ENCODE measurements at places on chromosomes 2 and 18. TPM values are rescaled to one million over a fixed set of nuclear protein-coding genes. Genes with fewer than 3 reads are reported as not detected.

The CCDC148 gene
- 2.0 TPM for total RNA-seq

The DSEL gene
- 17.1 TPM for total RNA-seq

The UGT1A5 gene
- total RNA-seq = not detected

The PLGLB2 gene
- 0.87 TPM for total RNA-seq

The NEMP2 gene
- total RNA-seq = 2.1 TPM

The IL1RL1 gene
- total RNA-seq = 7.6 TPM

The SERPINB11 gene
- total RNA-seq = not detected

The GALNT14 gene
- 0.21 TPM for total RNA-seq

The COL5A2 gene
- total RNA-seq = 34.7 TPM

The GALNT13 gene
- total RNA-seq = 3.1 TPM

The KYNU gene
- 4.8 TPM for total RNA-seq

GRCh38 chr2:230453006-230453405 is 37.0 kb downstream of the SP100 start:
- no peak for DNase-seq

DNA sequence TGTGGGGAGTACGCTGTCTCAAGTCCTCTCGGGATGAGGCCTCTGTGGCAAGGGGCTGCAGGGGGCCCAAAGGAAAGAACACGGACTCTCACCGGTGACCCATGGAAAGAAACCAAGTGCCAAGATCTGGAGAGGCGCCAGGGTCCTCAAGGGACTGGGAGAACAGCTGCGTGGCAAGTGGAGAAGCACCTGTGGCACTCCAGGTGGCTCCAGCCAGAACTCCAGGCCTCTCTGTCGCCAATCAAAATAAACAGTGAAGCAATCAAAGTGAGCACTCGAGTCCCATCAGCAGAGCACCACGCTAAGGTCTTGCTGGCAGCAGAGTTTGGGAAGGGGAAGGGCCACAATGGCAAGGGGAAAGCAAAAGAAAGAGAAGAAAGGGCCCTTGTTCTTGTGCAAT is 54.7 kb downstream of the BCL2 start:
- DNase-seq = no peak

- DNase-seq = no peak
Observed at GRCh38 chr2:73859721-73860586, 31.2 kb downstream of the STAMBP start.

DNA sequence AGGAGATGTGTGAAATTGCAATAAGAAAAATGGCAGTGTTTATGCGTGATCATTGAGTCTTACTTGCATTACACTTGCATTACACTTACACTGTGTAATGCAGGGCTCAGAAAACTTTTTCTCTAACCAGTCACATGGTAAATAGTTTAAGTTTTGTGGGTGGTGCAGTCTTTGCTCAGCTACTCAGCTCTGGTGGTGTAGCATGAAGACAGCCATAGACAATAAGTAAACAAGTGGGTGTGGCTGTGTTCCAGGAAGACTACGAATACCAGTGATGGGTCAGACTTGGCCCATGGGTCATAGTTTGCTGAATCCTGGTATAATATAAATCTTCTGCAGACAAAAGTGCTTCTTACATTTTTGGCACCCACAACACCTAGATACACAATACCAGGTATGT is 115.6 kb upstream of the CYP1B1 start:
- DNase-seq = no peak

DNA sequence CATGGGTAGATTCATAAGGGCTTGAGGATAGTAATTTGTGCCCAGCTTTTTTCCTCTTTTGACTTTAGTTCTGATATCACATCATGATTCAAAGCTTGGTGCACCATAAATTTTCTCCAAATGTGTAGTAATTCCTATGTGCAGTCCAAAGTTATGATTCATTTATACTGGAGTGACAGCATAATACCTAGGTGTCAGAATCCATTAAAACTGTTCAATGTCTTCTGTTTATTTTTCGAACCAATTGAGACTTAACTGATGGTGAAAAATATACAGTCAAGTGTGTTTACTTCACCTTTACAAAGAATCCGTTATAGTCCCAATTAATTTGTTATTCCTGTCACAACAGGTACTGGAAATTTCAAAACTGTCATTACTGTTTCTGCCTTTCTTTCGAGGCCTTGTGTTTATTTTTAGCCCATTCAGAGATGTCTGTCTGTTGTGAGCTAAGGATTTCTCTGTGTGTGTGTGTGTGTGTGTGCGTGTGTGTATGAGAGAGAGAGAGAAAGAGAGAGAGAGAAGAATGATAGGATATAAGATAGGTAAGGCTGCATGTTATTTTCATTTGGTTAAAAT is 389.7 kb upstream of the ATP5MC3 start:
- no peak for DNase-seq

DNA sequence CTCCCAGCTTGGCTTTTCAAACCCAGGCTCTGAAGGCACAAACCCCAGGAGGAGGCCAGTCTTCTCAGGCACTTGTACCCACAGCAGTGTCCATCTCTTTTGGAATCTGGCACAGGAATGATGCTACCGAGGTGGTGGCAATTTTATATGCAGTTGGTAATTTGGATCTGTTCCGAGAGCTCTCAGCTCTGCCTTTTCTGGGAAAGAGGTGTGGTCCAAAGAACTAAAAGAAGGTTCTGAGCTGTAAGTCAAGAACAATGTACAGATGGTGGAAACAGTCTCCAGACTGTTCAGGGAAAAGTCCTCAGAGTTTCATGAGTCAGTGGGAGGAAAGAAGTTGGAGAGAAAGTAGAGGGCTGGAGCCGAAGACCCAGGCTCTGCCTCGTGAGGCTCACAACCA is 353.4 kb downstream of the TGIF1 start:
- DNase-seq = no peak

GRCh38 chr2:15798701-15799431 is 141.5 kb upstream of the MYCN start:
- DNase-seq = no peak

DNA sequence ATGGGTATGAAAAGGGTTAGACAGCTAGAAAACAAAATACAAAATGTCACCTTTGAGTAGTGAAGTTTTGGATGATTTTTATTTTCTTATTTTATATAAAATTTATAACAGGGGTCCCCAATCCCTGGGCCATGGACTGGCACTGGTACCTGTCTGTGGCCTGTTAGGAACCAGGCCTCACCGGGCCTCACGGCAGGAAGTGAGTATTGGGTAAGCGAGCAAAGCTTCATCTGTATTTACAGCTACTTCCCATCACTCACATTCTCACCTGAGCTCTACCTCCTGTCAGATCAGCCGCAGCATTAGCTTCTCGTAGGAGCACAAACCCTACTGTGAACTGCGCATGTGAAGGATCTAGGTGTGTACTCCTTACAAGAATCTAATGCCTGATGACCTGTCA is 202.8 kb upstream of the TWIST2 start:
- no peak for DNase-seq

GRCh38 chr2:231334179-231334930 is 61.2 kb upstream of the B3GNT7 start:
- DNase-seq = no peak

DNA sequence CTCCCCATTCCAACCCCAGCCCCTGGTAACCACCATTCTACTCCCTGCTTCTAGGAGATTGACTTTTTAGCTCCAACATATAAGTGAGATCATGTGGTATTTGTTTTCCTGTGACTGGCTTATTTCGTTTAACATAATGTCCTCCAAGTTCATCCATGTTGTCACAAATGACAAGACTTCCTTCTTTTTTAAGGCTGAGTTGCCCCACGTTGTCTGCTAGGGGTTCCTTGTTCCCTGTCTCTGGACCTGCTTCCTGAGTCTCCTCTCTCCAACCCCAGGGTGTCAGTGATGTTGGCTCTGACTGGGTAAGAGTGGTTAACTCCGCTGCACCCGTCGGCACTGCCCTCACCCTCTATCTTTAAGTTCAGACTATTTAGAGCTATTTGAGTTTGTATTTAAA is 175.2 kb downstream of the SH3RF3 start:
- no peak for DNase-seq

- no peak for DNase-seq
Observed at GRCh38 chr2:46082531-46083485, 214.4 kb upstream of the EPAS1 start.

DNA sequence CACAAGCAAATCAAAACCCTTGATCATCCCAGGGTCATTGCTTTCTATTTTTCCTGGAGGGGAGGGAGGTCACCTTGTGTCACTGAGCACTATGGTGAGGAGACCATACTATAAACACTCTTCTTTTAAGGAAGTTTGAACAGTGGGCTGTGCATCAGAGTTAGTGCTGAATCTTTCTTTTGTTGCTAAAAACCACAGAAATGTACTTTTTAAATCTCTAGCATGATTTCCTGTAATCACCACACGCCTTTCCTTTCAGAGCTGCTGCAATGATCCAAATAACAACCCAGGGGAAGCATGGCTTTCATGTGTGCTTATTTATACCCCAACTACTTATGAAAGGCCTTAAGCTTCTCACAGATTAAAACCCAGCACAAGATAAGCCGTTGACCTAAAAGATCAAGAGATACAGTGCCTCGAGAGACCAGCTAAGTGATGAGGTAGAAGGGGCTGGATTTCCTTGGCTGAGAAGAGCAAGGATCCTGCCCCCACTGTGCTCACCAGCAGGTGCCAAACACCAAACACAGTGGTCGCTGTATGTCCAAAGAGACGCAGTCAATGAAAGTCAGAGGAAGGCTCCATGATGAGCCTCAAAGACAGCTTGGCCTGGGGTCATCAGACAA is 34.7 kb downstream of the TRABD2A start:
- no peak for DNase-seq

GRCh38 chr2:99470957-99471356 is 18.9 kb downstream of the REV1 start:
- DNase-seq = no peak

DNA sequence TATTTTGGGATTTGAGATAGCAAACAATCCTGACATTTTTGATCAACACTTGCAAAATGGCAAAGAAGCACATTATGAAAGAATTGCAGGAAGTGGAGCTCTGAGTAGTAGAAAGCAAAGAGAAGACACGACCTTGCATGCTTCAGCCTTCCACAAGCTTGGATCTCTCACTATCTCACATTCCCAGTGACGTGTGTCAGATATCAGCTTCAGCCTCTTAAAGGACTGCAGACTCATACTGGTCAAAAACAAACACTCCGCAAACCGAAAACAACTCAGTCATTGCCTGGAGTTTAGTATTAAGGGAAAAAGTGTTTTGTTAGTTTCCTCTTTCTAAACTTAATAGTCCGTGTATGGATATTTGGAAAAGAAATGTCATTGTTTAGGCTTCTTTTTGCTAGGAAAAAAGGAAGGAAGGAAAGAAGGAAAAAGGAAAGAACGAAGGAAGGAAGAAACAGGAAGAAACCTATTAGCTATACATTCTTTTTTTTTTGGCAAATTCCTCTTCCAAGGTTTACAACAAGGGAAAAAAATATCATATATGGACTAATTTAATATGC is 32.6 kb upstream of the SLC40A1 start:
- DNase-seq = no peak

- no peak for DNase-seq
Observed at GRCh38 chr2:84906108-84906899, 848 bp downstream of the TMSB10 start.

DNA sequence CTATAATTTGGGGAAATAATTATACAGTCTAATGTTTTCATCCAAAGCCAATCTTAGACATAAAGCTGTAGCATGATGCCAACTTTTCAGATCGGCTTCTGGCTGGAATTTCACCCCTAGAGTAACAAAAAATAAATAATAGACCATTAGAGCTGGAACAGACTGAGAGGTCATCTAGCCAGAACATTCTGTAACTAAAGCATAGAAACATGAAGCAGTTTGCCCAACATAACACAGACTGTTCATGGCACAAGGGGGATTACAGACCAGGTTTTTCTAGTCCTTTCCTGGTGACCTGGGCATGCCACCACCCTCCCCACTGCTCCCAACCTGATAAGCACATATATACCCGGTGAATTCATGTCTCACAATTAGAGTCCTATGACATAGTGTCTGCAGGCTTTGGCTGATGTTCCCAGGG is 116.4 kb upstream of the PPP1CB start:
- DNase-seq = peak; percentile 41

GRCh38 chr2:132560562-132560961 is 109.4 kb downstream of the LYPD1 start:
- DNase-seq = no peak

DNA sequence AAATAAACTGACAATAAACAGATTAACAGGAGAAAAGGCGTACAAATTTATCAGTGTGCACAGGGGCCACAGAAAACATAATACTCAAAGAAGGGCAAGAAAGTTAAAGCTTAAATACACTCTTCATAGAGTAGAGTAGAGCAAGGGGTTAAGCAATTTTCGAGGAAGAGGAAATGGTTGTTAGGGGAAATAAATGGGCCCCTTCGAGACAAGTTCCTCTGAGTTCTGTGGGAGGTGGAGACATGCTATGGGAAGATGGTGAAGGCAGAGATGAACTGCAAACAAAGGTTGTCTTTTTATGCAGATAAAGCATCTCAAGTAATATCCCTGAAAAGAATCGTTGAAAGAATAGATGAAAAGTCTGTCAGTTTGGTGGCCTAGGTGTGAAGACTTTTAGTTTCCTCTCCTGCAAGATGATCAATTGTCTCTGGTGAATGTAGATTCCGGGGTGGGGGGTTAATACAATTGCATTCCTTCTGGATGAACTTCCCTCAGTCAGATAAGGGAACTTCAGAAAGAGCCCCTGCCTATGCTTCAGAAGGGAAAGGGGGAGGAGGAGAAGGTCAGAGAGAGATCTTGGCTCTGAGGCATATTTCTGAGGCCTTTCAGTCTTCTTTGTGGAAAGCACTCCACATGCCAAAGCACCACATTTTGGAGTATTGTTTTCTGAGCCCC is 127.0 kb downstream of the METTL4 start:
- no peak for DNase-seq

DNA sequence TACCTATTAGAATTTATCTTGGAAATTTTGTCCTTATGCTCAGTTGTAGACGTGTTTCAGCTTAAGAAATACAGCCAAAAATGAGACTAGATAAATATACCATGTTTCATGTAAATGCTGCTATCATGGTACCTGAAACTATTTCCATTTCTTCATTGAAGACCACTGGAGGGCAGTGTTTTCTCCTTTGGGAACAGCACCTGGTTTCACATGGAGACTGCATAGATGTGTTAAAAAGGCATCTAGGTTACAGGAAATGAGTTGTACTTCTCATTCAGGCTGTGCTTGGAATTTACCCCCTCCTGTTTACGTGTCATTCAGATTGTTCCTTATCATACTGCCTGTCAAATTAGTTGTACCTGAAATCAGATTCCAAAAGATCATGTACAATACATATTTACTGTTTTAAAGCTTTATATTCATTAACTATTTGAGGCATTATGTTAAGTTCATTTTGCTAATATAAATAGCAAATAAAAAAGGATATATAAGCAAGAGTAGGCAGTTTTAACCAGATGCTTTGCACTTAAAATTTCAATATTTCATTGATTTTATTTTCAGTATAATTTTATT is 57.3 kb upstream of the PSMD14 start:
- DNase-seq = no peak

- no peak for DNase-seq
Observed at GRCh38 chr2:143482771-143483170, 353.6 kb downstream of the ARHGAP15 start.

Data from tibial nerve (tissue), 4 donors.